Kidney (tissue), 22 donors: ENCODE measurements at places on chromosomes 11 and 22.

DNA sequence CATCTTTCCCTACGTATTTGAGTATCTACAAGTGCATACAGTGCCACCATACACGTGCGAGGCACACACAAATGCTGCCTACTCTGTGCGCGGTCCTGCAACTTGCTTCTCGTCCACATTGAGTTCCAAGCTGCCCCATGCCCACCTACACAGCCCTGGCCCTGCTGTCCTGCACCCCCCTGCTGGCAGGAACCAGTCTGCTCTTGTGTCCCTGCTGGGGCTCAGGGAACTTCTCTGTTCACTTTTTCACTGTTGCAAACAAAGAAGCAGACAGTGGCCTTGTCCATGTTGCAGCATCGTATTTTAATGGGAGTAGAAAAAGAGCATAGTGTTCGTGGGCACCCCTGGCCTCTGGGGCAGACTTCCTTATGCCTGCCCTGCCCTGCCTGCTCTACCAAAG is 14.0 kb downstream of the CPT1A start:
- DNase-seq, result no peak

GRCh38 chr11:33664827-33665226 is 35.8 kb downstream of the C11orf91 start:
- no peak for DNase-seq

- no peak for DNase-seq
These were observed 26.6 kb upstream of the OSBPL5 start for GRCh38 chr11:3191586-3192324.

GRCh38 chr11:17633279-17633986 is 85.9 kb upstream of the MYOD1 start:
- no peak for DNase-seq

DNA sequence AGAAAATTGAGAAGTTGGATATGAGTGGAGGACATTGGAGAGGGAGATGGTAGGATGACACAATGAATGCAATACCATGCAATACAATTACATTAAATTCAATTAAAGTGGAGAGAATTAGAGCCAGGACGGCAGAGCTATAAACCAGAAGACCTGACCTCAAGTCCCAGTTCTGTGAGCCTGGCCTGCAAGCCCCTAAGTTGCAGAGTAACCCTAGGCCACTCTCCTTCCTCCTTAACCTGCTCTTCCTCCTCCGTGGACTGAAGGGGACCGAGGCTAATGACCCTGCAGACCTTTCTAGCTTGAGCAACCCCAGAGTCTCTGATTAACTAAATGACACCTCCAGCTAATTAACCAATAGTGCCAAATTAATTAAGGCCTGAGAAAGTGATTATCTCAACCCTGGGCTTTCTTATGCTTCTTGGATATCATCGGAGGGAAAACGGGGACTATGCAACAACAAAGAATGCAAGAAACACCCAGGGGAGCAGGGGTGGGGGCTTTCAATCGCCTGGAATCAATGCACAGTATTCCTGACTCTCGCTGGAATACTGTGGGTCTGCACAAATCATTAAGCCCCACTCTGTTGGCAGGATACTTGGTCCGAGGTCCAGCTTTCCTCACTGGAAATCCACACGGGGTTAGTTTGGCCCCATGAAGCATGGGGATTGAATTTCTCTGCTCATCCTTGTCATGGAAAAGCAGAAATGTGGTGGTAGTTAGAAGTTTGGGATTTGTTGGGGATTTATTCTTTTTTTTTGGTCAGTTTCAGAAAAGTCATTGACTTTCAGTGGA is 548.3 kb downstream of the MN1 start:
- no peak for DNase-seq

GRCh38 chr11:75437966-75438659 is 5.1 kb upstream of the KLHL35 start:
- no peak for DNase-seq

GRCh38 chr11:94224078-94224477 is 80.3 kb upstream of the IZUMO1R start:
- peak; percentile 20 for DNase-seq

- peak; percentile 50 for DNase-seq
These were observed 220.1 kb upstream of the SORL1-AS1 start for GRCh38 chr11:121672630-121673487.

DNA sequence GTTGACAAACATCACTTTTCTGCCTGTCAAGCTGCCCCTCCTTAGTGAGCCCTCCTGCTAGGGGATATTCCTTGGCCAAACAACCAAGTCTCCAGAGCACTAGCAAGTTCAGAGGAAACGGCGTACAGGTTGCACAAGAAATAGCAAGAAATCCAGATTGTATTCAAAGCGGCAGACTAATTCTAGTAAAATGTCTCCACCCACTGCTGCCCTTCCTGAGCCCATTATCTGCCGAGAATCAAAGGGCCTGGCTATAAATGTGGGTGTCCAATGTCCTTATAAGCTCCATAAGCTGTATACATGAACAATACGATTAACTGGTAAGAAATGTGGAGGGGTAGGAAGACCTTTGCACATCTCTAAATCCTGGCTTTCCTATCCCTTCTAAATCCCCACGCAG is 44.0 kb upstream of the AKIP1 start:
- no peak for DNase-seq

GRCh38 chr11:115767047-115767802 is 263.0 kb upstream of the CADM1 start:
- no peak for DNase-seq
